Activated CD4-positive, alpha-beta memory T cell treated with anti-CD3 and anti-CD28 coated beads, Interleukin-2, amount 10 ng/mL, durations not matched to agents 7 days and 5 days (primary cell): ENCODE measurements at places on chromosomes 7 and 10.

DNA sequence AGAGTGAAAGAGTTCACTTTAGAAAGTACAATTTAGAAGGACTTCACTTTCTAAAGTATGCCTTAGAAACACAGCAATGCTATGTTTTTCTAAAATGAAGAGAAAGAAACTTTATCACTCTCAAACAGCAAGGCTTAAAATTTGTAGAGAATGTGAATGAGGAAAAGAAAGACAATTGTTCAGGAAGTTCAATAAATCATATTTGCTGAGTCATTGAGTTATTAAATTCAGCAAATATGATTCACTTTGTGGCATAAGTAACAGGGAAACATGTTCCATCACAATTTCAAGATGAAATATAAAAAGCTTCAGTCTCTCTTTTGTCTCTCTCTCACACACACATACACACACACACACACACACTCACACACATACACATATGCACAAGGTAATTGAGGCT is 187.9 kb downstream of the PCDH15 start:
- H3K36me3 ChIP-seq = no peaks in the 10 kb centered on the region
- H3K27ac ChIP-seq = no peak overlapping the region
- no peak overlapping the region for H3K4me3 ChIP-seq
- H3K4me1 ChIP-seq = no peaks in the 10 kb centered on the region

DNA sequence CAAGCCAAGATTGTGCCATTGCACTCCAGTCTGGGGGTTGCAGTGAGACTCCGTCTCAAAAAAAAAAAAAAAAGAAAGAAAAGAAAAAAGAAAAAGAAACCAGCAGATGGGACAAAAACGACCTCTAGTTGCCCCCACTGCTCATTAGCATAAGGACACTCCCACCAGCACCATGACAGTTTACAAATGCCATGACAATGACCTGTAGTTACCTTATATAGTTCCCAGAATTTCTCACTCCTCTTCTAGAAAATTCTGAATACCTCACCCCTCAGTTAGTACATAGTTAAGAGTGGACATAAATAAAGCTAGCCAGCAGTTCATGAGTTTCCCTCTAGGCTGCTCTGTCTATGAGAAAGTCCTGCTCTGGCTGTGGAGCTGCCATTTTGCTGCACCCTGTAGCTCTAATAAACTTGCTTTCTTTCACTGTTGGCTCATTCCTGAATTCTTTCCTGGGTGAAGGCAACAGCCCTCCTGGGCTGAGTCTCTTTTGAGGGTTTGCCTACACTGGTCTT is 276.8 kb upstream of the AKR1E2 start:
- H3K27ac ChIP-seq = no peak overlapping the region
- H3K4me1 ChIP-seq = peaks cover 8% of the 10 kb centered on the region
- DNase-seq = no peak

DNA sequence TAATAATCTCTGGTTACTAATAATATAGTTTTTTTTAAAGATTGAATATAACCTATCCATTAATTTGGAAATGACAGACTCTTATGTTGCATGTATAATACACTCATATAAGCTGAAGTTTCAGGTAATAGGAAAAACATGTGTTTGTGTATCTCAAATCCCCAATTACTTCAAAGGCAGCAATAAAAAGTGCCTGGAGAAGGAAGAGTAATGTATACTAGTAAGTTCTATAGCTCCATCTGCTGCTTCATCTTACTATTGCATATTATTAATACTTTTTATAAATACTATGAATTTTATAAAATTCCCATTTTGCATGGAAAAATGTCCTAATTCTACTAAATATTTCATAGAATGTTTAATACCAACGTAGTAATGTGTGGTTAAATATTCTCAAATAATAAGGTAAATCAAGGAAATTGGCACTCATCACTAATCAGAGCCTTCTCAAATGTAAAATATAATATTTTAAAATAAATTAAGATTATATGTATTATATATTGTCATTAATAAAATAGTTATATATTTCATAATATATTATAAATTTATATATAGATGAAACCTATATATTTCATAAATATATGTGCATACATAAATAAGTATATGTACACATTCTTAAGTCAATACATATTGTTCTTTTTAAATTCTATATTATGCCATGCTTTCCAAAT is 311.9 kb downstream of the HGF start:
- H3K27ac ChIP-seq = no peak overlapping the region
- H3K36me3 ChIP-seq = no peaks in the 10 kb centered on the region
- no peaks in the 10 kb centered on the region for H3K27me3 ChIP-seq
- DNase-seq = no peak
- H3K4me1 ChIP-seq = no peaks in the 10 kb centered on the region

DNA sequence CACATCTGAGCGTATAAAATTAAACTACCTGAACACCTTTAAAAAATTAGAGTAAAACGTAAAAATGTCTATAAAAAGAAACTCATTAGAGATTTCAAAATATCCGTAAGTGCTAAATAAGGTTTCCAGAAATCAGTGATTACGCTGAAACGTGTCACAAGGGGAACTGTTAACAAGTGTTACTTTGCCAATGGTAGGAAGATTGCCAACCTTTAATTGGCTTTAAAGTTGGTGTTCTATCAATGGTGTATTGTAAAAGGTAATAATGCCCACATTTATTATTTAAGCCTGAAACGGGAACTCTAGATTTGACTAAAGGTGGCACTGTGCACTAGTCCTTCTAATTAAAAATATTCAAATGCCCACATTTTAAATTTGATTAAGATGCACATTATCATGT is 37.8 kb upstream of the HIBADH start:
- peaks cover 5% of the 10 kb centered on the region for H3K4me1 ChIP-seq
- no peak for DNase-seq
- no peak overlapping the region for H3K4me3 ChIP-seq
- H3K36me3 ChIP-seq = no peaks in the 10 kb centered on the region
- H3K27ac ChIP-seq = no peak overlapping the region
- peaks cover 10% of the 10 kb centered on the region for H3K27me3 ChIP-seq

DNA sequence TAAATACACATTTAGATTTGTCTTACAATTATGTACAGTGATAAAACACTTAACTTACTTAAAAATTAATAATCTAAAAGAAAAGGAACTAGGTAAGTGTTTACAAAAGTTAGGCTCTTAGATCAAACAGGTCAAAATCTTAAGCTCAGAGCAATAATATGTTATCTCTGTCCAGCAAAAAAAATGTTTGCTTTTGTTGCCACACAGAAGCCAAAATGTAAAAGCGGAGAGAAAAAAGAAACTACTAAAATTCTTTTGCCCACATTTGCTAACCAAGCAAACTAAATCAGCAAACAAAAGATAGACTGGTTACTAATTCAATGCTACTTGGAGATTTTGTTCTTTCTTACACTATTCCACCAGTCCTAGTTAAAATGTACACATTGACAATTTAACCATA is 15.2 kb upstream of the ACSM6 start:
- peaks cover 2% of the 10 kb centered on the region for H3K4me1 ChIP-seq
- no peaks in the 10 kb centered on the region for H3K36me3 ChIP-seq
- peaks cover 24% of the 10 kb centered on the region for H3K27me3 ChIP-seq
- DNase-seq = no peak
- H3K27ac ChIP-seq = no peak overlapping the region

GRCh38 chr10:45580371-45581215 is 92.0 kb downstream of the ZFAND4 start:
- peak overlapping the region; percentile 81 for H3K4me3 ChIP-seq
- H3K27me3 ChIP-seq = peaks cover 3% of the 10 kb centered on the region
- peaks cover 4% of the 10 kb centered on the region for H3K36me3 ChIP-seq

DNA sequence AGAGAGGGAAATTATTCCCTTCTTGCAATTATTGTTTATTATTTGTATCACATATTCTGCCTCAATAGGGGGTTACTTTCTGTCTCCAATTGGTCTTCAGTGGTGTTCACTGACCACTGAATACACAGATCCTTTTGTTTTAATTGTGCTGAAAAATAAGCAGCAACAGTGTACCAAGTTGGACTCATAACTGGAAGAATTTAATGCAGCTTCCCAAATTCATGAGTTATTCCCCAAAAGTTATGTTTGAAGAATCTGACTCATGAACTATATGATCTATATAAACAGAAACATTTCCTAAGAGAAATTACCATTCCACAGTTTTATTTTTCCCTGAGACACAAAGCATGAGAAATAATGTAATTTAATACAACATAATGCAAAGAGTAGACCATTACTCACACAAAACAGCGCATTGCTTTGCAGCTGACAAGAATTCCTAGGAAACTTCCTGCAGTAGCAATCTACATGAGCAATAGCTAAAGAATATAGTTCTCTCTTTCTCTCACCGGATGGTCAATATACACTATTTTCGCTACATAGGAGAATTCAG is 479.2 kb downstream of the HTR7 start:
- no peaks in the 10 kb centered on the region for H3K36me3 ChIP-seq
- H3K4me3 ChIP-seq = no peak overlapping the region
- no peaks in the 10 kb centered on the region for H3K27me3 ChIP-seq
- H3K27ac ChIP-seq = no peak overlapping the region

- no peak overlapping the region for H3K27ac ChIP-seq
- peaks cover 9% of the 10 kb centered on the region for H3K27me3 ChIP-seq
- H3K4me3 ChIP-seq = no peak overlapping the region
- DNase-seq = no peak
- no peaks in the 10 kb centered on the region for H3K36me3 ChIP-seq
These were observed 145.6 kb upstream of the NPY start for GRCh38 chr7:24138343-24138742.

DNA sequence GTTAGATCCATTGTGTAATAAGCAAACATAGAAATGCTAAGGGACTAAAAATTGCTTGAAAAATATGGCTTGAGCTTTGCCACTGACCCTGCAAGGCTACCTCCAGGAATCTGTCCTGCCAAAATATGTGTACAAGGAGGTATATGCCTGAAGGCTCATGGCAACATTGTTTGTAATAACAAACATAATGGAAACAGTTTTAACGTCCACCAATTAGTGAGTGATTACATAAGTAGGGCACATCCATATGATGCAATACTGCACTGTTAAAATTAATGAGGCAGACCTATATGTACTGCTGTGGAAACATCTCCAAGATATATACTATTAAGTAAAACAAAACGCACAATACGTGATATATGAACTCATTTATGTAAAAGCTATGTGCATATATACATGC is 13.1 kb upstream of the GOT1 start:
- H3K27me3 ChIP-seq = peaks cover 11% of the 10 kb centered on the region
- H3K4me3 ChIP-seq = no peak overlapping the region
- no peaks in the 10 kb centered on the region for H3K36me3 ChIP-seq
- no peak for DNase-seq
- H3K27ac ChIP-seq = no peak overlapping the region

GRCh38 chr7:106915873-106916272 is 50.8 kb downstream of the PIK3CG start:
- peaks cover 6% of the 10 kb centered on the region for H3K4me1 ChIP-seq
- H3K4me3 ChIP-seq = no peak overlapping the region
- peaks cover 26% of the 10 kb centered on the region for H3K27me3 ChIP-seq

DNA sequence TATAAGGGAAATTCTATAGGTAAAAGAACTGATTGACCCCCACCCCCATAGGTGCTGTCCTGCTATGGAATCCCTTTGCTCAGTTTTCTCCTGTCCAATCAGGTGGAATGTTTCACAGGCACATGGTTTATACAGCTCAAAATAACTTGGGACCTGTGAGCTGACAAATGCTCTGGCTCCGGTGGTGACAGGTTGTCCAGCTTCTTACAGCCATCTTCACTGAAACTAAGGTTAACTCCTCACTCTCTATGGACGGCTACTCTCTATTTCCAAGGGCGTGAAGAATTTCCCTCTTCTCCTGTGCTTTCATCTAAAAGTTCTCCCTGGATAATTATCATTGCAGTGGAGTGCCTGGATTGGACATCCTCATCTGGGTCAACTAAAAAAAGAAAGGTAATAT is at the start of gene MYPN:
MYPN (plus strand) TSS at position 158 of the 400 bp plus-strand sequence. CDS start 11,951 bp downstream, outside the sequence.
- H3K36me3 ChIP-seq = no peaks in the 10 kb centered on the region
- no peak for DNase-seq
- no peaks in the 10 kb centered on the region for H3K27me3 ChIP-seq
- H3K27ac ChIP-seq = no peak within 1 kb of the TSS

DNA sequence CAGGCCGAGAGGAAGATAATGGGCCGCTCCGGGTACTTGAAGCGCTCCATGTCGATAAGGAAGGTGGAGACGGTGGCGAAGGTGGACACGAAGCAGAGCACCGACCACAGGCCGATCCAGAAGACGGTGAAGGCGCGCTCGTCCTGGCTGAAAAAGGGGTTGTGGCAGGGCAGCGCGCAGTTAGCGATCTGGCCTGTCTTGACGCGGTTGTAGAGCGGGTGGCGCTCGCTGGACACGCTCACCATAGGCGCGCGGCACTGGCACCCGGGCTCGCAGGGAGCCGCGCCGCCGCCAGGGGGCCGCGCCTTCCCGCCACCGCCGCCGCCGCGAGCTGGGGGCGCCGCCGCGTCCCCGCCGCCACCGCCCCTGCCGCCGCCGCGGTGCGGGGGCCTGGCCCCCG is 1.6 kb downstream of the FZD8 start:
- peaks cover 31% of the 10 kb centered on the region for H3K4me1 ChIP-seq
- H3K36me3 ChIP-seq = no peaks in the 10 kb centered on the region
- DNase-seq = no peak
- peak overlapping the region; percentile 66 for H3K4me3 ChIP-seq

DNA sequence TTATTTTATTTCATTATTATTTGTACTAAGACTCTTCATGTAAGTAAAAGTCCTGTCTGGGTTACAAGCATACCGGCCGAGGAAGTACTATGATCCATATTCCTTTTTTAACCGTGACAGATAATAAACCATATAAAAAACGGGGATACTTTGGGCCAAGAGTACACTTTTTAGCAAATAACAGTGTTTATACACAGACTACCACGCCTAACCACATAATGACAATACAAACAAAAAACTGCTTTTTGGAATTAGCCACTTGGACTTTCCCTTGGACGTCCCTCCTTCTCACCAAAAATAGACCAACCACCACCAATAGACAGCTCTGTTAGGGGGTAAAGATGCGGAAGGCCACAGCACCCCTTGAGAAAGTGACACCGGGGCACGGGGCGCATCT is 800 bp downstream of the MINDY3 start:
- peaks cover 37% of the 10 kb centered on the region for H3K36me3 ChIP-seq
- DNase-seq = no peak
- H3K4me1 ChIP-seq = peaks cover 37% of the 10 kb centered on the region
- H3K27me3 ChIP-seq = peaks cover 10% of the 10 kb centered on the region
- peak overlapping the region; percentile 93 for H3K27ac ChIP-seq

- no peaks in the 10 kb centered on the region for H3K27me3 ChIP-seq
- no peak overlapping the region for H3K4me3 ChIP-seq
- peaks cover 4% of the 10 kb centered on the region for H3K4me1 ChIP-seq
- no peak overlapping the region for H3K27ac ChIP-seq
- DNase-seq = no peak
These were observed 10.5 kb upstream of the SRPK2 start for GRCh38 chr7:105399043-105399725.

GRCh38 chr7:106430535-106431455 is 146.0 kb upstream of the NAMPT start:
- H3K27me3 ChIP-seq = peaks cover 1% of the 10 kb centered on the region
- peaks cover 7% of the 10 kb centered on the region for H3K4me1 ChIP-seq
- no peaks in the 10 kb centered on the region for H3K36me3 ChIP-seq
- no peak overlapping the region for H3K4me3 ChIP-seq
- H3K27ac ChIP-seq = no peak overlapping the region
